ENCODE measurements at places on chromosomes 5 and 9.

- no peak for DNase-seq
These were observed 174.4 kb downstream of the PCSK1 start for GRCh38 chr5:96258692-96259091.

DNA sequence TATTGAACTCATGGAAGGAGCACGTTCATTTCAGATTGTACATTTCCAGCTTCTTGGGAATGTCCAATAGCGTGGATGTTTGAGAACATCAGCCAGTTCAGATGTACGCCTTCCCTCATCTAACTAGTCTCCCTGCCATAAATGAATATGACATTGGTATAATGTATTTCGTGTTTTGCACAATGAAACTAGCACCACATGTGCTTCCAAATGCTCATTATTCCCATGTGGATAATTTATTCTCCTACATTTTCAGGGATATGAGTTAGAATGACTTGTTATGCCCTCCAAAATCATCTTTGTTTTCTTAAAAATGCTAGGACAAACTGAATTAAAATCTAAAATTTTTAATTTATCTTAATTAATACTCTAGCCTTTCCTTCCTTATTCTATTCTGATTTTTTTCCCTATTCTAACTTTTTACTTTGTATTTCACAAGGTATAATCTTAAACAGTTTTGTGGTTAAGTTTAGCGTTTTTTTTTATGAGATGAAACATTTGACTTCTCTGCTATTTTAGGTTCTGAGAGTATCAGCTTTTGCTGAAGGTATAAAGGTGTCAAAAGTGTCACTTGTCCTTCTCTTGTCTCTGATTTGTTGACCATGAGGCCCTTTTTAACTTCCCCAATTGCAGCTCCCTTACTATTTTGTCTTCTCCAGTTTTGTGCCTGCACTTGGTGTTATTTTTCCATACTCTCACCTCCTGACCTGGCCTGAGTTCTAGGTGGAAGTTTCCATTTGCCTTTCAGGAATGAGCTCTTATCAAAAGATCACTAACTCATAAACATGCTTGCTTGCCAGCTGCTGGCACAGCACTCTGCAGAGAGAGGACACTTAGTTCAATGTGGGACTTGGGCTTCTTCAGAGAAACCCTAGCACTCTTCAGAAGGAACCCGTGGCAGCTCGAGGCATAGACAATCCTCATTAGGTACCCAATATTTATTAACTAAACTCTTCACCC, 106.8 kb downstream of the FRMD3 start:
- no peak for DNase-seq

- no peak for DNase-seq
These were observed 512.5 kb downstream of the DMAC1 start for GRCh38 chr9:7287065-7287464.

- no peak for DNase-seq
These were observed 238.2 kb downstream of the CD180 start for GRCh38 chr5:66958201-66958979.

GRCh38 chr9:111298111-111298510, 31.9 kb downstream of the OR2K2 start:
- DNase-seq: no peak

DNA sequence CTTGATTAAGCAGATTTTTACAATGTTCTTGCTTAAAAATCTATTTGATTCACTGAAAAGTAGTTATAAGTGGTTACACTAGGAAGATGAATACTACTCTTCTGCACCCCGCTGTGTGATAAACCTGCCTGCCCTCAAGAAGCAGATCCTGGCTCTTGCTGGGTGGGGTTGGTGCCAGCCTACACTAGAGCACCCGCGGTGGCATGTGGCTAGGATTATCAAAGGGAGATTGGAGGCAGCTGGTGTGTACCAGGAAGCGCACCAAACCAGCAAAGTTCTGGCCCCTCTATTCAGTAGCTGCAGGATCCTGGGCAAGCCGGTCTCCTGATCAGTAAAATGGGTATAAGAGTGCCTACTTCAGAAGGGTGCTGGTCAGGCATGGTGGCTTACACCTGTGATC, 43.5 kb downstream of the PRLR start:
- DNase-seq: no peak

DNA sequence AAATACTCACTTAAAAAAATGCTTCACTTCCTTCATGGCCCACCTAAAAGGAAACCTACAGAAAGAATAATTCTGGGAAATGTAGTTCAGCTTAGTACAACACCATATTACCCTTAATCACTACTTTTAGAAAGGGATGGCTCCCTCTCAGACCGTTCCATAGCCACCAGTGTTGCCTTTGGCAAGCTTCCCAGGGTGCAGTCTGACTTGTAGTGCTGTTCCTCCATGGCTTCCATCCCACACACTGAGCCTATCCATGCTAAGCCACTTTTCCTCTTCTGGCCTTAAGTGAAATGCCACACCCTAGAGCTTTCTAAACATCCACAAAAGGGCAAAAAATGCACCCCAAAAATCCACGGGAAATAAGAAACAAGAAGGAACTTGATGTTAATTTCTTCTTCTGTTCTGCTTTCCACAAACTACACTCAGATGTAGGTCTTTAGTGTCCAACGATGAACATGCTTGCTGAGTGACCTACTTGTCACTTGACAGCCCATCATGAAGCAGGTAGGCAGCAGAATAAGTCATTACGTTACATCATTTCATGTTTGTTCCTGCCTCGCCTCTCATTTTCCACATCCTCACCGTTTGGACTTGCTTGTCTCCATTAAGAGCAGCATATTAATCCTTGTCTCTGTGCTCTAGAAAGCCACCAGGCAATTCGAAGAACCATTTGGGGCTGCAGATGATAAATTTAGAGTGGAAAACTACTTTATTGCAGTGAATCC, 391.1 kb upstream of the GRAMD2B start:
- no peak for DNase-seq

- no peak for DNase-seq
These were observed 338.0 kb downstream of the MAN2A1 start for GRCh38 chr5:110027527-110028322.

GRCh38 chr9:127084076-127085039, 38.1 kb downstream of the ANGPTL2 start:
- DNase-seq: no peak

DNA sequence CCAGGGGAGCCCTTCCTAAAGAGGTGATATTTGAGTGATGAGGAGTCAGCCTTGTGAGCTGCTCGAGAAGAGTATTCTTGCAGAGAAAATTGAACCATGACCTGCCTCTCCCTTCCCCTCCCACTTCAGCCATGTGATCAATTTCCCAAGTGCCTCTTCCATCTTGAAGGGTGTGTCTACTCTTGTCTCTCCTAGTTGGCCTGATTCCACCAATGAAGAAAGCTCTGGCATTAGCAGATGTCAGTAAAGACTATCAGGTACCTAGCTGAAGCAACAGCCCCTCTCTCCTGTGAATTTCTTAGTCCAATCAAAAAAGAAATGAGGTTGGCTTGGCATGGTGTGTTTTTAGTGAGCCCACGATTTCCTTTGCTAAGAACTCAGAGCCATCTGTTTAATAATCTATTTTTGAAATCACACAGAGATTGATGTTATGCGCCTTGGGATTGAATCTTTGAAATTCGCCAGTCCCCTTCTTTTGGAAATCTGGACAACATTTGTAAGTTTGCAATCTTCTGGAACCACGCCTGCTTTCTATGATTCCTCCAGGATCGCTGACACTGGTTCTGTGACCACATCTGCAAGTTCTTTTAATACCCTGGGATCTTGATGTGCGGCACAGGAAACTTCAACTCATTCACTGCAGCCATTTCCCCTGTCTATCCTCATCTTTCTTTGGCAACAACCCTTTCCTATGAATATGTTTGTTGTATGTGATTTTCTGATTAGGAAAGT, 404.6 kb downstream of the DMRT2 start:
- no peak for DNase-seq

DNA sequence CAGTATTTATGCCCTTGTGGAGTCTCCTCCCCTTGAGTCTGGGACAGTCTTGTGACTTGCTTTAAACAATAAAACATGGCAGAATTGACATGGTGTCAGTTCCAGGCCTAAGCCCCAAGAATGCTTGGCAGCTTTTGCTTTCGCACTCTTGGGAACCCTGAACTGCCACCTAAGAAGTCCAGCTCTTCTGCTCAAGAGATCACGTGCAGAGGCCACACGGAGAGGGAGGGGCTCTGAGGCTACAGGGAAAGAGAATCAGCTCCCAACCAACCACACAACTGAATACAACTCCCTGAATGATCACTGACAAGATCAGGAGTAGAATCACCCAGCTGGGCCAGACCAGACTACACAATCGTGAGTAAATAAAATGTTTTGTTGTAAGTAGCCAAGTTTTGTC, 97.6 kb downstream of the MED27 start:
- DNase-seq: no peak

DNA sequence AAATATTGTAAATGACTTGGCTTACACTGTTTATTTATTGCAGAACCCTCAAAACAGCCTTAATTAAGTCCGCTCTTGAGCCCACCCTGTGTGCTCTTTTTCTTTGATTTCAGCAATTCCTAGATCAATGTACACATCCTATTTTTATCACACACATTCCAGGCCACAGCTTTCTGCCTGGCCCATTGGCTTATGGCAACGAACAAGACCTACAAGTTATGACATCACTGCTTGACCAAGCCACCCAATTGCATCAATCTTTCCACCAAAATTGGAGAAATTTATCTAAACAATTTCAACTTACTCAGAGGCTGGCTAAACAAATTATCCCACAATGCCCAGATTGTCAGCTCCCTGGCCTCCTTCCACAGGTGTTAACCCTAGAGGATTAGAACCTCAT, 158.4 kb downstream of the CPLANE1 start:
- DNase-seq: no peak

DNA sequence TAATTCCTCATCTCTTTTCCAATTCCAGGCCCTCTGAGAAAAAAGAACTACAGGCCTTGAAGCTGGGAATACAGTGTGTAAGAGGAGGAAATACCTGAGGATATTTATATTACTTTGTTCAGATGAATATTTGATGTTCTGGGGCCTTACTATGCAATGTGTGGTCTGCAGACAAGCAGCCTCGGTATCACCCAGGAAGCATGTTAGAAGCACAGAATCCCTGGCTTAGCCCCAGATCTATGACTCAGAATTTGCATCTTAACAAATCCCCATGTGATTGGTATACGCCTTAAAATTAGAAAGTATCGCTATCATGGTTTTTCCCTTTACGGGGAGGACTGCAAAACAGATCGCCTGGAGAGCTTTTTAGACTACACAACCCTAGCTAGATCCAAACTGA, 121.0 kb downstream of the JAKMIP2 start:
- DNase-seq: no peak

DNA sequence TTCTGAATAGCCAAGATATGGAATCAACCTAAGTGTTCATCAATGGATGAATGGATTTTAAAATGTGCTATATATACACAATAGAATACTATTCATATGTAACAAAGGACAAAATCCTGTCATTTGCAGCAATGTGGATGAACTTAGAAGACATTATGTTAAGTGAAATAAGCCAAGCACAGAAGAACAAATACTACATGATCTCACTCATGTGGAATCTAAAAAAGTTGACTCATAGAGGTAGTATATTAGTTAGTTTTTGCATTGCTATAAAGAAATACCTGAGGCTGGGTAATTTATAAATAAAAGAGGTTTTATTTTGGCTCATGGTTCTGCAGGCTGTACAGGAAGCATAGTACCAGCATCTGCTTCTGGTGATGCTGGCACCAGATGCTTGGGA, 8.1 kb downstream of the CATSPER3 start:
- DNase-seq: no peak

DNA sequence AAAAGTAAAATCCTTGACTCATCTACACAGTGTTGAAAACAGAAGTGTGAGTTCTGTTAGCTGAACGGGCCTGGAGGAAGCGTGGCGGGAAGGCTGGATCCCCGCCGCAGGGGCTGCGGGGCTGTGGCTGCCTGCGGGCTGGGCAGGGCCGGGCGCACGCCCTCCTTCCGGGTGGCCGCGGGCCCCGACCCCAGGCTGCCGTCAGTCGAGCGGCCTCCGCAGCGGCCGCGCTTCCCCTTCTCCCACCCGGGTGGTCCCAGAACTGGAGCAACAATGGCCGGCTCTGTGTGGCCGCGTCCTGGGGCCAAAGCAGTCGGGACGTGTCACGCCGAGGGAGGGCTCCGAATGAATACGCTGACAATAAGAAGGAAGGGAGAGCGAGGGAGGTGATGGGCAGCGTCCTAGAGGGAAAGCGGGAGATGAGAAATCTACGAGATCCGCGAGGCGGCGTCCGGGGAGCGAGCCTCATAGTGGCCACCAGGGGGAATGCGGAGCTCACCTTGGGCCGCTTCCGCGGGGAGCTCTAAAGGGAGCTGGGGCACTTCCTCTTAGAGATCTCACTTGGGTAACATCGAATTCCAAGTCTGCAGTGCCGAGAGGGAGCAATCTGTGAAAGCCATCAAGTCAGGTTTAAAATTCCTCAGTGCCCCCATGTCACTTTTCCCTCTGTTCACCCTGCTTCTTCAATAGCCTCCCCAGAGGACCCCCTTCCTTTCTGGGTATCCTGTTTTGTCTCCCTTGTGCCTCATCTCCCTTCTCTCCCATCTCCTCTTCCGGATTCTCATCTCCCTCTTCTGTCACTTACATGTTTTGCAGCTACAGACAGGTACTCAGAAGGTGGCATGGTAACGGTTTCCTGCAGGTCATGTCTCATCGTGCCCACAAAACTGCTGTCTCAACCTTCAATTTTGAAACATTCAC, 83.9 kb downstream of the SLC1A3 start:
- DNase-seq: peak; percentile 65

GRCh38 chr5:177309351-177310191, 2.1 kb downstream of the MXD3 start:
- peak; percentile 80 for DNase-seq

DNA sequence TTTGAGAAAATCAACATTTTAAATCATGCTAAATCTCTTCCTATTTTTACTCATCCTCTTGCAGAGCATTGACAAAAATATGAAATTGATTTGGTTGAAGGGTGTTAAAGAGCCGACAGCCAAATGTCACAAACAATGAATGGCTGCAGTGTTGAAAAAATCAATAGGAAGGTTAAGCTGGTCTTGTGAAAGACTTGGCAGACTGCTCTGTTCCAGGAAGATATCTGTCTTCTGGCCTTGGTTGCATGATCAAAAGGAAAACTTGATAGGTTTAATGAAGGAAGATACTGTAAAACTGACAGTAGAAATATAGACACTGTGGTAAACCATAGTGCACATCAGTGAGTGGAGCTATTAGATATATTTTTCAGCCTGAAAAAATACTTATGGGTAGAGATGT, 103.6 kb downstream of the PBX3 start:
- DNase-seq: no peak

DNA sequence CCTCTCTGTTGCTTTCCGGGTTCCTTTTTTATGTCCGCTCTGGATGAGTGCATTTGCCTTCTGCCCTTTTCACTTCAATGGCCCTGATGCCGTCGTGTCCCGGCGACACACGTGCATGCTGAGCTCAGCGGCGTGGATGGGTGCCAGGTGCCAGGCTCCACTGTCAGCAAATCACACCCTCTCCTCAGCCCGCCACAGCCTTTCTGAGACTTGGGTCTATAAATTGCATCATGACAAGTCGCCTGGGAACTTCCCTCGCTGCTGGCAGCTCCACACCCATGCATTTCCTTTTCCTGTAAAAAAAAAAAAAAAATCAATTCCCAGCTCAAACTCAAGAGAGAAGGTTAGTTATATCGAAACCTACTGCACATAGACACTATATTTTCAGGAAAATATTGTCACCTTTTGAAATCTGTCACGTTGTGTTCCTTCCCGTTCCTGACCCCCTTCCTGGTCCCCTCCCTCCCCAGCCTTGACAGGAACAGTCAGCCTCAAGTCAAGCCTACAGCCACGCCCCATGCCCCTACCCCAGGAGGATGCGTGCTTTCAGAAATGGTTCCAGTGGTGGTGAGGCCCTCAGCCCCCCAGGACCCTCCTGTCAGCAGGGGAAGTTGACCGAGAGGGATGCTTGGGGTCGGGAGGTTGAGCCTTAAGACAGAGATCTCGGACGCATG, 110.3 kb upstream of the PTCH1 start:
- DNase-seq: peak; percentile 27

- no peak for DNase-seq
These were observed 15.0 kb downstream of the CYFIP2 start for GRCh38 chr5:157280927-157281326.
